Mesendoderm (in vitro differentiated cells): ENCODE measurements at places on chromosomes 2 and 18.

DNA sequence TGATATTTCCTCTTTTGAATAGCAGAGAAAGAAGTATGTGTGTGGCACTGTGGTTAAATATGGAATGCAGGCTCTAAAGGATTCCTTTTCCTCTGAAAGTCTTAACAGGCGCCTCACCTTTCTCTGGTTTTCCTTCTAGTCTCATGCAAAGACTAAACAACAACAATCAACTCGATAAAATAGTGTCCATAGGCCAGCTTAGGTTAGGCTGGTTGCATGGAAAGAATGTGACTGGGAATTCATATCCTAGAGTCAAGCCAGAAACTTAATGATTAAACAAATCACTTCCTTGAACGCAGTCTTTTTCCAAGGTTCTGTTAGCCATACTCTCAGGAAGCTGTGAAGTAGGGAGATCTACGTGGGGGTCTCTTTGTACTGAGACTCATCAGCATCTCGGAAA is 800.8 kb upstream of the ID2 start:
- H3K27me3 ChIP-seq = no peaks in the 10 kb centered on the region

DNA sequence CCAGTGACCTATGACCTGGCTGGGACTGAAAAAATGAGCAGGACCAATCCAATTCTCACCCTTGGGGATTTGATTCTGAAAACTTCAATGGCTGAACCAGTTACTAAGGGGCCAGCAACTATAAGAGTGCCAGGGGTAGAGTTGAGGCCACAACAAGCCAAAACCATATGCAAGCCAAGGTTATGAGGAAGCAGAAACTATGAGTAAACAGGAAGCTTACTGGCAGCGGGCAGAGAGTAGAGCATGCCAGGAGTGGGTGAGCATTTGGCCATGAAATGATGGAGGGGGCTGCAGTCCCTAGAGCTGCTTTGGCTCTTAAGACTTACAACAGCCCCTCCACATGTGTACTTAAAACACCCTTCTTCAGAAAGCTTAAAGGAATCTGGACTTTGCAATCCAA is 82.4 kb downstream of the RBMS1 start:
- peaks cover 3% of the 10 kb centered on the region for H3K27me3 ChIP-seq
- DNase-seq = no peak
- no peak overlapping the region for H3K4me3 ChIP-seq
- H3K27ac ChIP-seq = no peak overlapping the region
- no peaks in the 10 kb centered on the region for H3K36me3 ChIP-seq

GRCh38 chr2:52916981-52917380 is 850.6 kb upstream of the CHAC2 start:
- DNase-seq = no peak
- H3K27me3 ChIP-seq = no peaks in the 10 kb centered on the region
- H3K27ac ChIP-seq = no peak overlapping the region
- H3K4me3 ChIP-seq = no peak overlapping the region
- no peaks in the 10 kb centered on the region for H3K36me3 ChIP-seq

DNA sequence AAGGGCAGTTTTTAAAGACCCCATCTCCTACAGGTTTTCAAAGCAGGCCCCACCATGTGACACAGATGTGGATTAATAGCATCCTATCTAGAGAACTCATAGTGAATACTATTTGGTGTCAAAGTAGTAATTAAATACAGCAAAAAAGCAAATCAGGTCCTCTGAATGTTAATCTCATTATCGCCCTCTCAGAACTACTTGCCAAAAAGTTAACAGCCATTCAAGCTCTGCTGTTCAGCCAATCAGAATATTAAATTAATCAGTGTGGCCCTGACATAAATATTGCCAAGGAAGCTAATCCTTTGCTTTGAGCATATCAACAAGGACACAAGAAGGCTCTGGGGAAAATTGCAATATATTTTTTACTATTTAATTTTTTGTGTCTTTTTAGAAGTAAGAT is 428.9 kb upstream of the SOX11 start:
- no peaks in the 10 kb centered on the region for H3K27me3 ChIP-seq
- no peaks in the 10 kb centered on the region for H3K36me3 ChIP-seq
- no peaks in the 10 kb centered on the region for H3K4me1 ChIP-seq
- H3K4me3 ChIP-seq = no peak overlapping the region
- DNase-seq = no peak
